ENCODE measurements at places on chromosomes 6 and 20.

DNA sequence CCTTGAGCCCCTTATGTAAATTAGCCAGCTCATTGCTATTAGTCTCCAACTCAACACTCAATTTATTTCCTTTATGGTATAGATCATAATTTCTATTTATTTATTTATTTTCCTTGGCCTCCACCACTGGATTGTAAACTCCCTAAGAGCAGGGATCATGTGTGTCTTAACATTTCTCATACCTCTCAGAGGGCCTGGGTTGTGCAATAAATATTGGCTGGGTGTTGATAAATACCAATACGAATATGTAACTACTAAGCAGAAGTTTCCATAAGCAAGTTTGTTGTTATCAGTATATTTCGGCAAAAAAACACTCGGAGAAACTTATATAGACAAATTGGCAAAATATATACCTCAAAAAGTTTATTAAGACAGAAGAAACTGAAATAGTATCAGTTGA, 257.4 kb downstream of the ADGRB3 start:
- DNase-seq, result no peak

GRCh38 chr6:124479991-124480430, 482.2 kb upstream of the RNF217 start:
- DNase-seq, result peak; percentile 75

- peak; percentile 87 for DNase-seq
These were observed 111.3 kb downstream of the BTBD9 start for GRCh38 chr6:38528196-38528965.

GRCh38 chr6:166435574-166435973, 52.8 kb upstream of the MPC1 start:
- peak; percentile 33 for DNase-seq

DNA sequence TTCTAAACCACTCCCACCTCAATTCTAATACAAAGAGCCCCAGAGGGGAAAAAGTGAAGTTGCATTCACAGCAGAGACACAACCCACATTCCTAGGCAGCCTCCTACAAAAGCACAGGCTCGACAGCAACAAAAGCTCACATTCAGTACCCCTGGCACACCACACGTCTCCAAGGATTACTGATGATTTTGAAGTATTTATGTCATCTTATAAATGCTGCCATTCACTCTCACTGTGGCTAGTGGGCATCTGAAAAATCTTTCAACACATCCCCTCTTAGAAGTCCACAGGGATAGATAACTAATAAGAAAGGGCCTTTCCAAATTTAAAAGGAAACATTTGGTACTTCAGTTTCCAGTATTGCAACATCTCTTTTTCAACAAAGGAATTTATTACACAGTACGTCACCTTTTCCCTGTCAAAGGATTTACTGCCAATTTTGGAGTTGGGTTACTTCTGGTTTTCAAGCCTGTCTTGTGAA, 146.7 kb downstream of the TASP1 start:
- peak; percentile 84 for DNase-seq

All from choroid plexus epithelial cell (primary cell).